ENCODE measurements at places on chromosomes 5 and 9. TPM values are rescaled to one million over a fixed set of nuclear protein-coding genes. Genes with fewer than 3 reads are reported as not detected.

The NOXA1 gene
- 2.5 TPM for total RNA-seq

The MED22 gene
- 33.8 TPM for total RNA-seq

The PLCXD3 gene
- 54.0 TPM for total RNA-seq

GRCh38 chr9:8486095-8486494 lies 686.5 kb upstream of the DMAC1 start:
- H3K36me3 ChIP-seq = no peaks in the 10 kb centered on the region
- no peak overlapping the region for H3K4me3 ChIP-seq
- no peak for DNase-seq

- no peaks in the 10 kb centered on the region for H3K36me3 ChIP-seq
- peaks cover 14% of the 10 kb centered on the region for H3K4me1 ChIP-seq
- H3K4me3 ChIP-seq = no peak overlapping the region
- DNase-seq = no peak
- H3K27ac ChIP-seq = no peak overlapping the region
- H3K27me3 ChIP-seq = no peaks in the 10 kb centered on the region
These were observed 142.3 kb upstream of the KLF9 start for GRCh38 chr9:70556771-70557170.

DNA sequence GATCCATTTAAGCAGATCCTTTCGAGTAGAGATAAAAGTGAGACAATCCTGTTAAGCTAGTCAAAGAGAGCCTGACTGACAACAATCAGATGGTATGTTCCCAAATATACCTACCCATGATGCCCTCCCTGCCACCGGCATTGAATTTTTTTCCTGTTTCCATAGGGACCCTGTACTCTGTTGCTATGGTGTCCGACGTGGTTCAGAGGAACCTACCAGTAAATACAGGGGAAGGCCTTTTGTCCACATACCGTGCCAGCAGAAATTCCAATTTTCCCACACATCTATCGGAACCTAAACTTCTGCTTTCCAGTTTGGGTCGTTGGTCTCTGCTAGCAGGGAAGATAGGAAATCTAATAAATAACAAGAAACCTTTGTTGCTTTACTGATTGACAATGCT lies 64.7 kb downstream of the MEGF10 start:
- H3K27ac ChIP-seq = no peak overlapping the region
- no peak for DNase-seq
- H3K36me3 ChIP-seq = no peaks in the 10 kb centered on the region
- no peaks in the 10 kb centered on the region for H3K4me1 ChIP-seq
- H3K4me3 ChIP-seq = no peak overlapping the region

DNA sequence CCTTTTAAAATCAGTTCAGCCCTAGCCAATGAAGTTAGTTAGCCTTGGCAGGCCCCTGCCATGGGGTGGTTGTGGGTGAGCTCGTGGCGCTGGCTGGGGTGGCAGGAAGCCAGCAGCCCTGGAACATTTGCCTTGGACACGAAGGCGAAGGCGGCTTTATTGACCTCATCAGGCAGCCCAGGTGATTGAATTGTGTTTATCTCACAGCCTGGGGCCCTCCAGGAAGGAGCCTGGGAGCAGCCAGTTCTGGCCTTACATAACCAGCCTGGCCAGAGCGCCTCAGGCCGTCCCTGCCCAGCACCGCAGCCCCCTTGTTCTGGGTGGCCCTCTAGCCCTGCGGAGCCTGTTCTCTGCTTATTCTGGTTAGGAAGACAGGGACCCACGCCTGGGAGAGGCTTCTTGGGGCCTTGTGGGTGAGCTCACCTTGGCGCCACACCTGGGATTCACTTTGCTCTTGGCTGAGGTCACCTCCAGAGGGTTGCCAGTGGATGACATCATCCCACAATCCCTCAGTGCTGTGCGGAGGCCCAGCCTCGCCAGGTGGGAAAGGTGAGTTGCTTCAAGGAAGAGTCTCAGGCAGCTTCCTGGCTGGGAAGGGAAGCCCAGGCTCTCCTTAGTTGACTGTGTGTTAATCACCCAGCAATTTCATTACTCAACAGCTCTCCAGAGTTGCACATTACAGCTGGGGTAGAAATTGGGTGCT lies 54.4 kb upstream of the RPL26L1 start:
- H3K4me3 ChIP-seq = no peak overlapping the region
- peaks cover 63% of the 10 kb centered on the region for H3K4me1 ChIP-seq
- peak; percentile 86 for DNase-seq
- no peaks in the 10 kb centered on the region for H3K27me3 ChIP-seq

GRCh38 chr9:132679946-132680625 lies 9.8 kb downstream of the GTF3C4 start:
- no peak overlapping the region for H3K4me3 ChIP-seq
- H3K4me1 ChIP-seq = peaks cover 14% of the 10 kb centered on the region
- H3K27me3 ChIP-seq = no peaks in the 10 kb centered on the region
